ENCODE measurements at places on chromosomes 2 and 18.

GRCh38 chr2:219595256-219595655 is 2.4 kb upstream of the STK11IP start:
- DNase-seq: no peak

- no peak for DNase-seq
Measured at GRCh38 chr2:104897515-104898184, 43.7 kb downstream of the POU3F3 start.

DNA sequence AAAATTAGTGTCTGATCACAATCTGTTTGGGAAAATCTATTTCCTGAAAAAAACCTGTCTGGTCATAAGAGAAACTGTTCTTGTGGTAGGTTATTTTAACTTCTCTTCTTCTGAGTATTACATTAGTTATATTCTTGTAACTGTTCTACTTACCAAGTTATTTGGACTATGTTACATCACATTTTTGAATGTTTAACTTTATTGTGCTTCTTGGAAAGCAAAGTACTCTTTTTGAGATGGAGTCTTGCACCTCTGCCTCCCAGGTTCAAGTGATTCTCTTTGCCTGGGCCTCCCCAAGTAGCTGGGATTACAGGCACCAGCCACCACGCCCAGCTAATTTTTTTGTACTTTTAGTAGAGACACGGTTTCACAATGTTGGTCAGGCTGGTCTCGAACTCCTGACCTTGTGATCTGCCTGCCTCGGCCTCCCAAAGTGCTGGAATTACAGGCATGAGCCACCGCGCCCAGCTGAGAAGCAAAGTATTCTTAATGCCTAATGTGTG is 39.4 kb downstream of the AFTPH start:
- DNase-seq: no peak

GRCh38 chr2:190214426-190215194 is 105.0 kb downstream of the HIBCH start:
- no peak for DNase-seq

- DNase-seq: peak; percentile 47
Measured at GRCh38 chr2:216777637-216778273, 82.1 kb downstream of the TNP1 start.

DNA sequence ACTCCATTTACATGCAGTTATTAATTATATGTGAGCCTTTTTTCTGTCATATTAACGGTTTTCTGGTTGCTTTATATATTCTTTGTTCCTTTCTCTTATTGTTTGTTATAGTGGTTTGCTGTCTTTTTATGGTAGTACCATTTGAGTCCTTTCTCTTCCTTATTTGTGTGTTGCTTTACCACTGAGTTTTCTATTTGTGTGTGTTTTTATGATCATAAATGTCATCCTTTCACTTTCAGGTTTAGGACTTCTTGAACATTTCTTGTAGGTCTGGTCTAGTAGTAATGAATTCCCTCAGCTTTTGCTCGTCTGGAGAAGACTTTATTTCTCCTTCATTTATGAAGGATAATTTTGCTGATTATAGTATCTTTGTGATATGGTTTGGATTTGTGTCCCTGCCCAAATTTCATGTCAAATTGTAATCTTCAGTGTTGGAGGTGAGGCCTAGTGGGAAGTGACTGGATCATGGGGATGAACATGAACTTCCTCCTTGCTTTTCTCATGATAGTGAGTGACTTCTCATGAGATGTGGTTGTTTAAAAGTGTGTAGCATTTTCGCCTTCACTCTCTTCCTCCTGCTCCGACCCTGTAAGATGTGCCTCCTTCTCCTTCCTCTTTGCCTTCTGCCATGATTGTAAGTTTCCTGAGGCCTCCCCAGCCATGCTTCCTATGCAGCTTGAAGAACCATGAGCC is 11.5 kb downstream of the GCC2 start:
- no peak for DNase-seq

DNA sequence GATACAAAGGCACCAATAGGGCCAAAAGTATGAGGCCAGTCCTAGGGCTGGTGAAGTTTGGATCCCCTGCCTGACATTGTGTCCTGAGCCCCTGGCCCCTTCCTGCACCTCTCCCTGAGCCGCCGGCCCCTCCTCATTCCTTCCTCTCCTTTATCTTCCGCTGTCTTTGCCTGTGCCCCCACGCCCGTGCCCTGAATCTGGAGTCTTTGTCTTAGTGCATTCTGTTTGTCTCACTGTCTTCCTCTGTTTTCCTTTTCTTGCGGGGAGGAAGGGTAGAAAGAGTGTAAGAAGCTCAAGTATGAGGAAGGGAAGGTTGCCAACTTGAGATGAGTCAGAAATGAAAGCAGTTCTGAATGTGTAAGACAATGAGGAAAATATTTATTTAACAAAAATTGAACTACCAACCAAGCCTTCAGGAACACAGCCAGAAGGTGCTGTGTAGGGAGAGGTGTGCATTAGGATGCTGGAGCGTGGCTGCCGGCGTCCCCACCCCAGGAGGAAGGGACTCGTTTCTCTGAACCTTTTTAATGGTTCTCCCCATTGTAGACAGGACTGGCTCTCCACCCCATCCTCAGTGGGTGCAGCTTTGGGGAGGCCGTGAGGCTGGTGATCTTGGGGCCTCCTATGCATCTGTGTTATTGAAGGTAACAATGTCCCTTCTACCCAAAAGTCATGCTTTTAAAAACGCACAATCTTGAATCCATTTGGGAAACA is 133.1 kb downstream of the NEDD4L start:
- no peak for DNase-seq

GRCh38 chr2:38610851-38611801 is 8.4 kb upstream of the HNRNPLL start:
- peak; percentile 42 for DNase-seq

GRCh38 chr18:79399275-79400081 is 3.7 kb downstream of the NFATC1 start:
- peak; percentile 63 for DNase-seq

GRCh38 chr2:216887138-216887537 is 27.3 kb upstream of the TNP1 start:
- no peak for DNase-seq

DNA sequence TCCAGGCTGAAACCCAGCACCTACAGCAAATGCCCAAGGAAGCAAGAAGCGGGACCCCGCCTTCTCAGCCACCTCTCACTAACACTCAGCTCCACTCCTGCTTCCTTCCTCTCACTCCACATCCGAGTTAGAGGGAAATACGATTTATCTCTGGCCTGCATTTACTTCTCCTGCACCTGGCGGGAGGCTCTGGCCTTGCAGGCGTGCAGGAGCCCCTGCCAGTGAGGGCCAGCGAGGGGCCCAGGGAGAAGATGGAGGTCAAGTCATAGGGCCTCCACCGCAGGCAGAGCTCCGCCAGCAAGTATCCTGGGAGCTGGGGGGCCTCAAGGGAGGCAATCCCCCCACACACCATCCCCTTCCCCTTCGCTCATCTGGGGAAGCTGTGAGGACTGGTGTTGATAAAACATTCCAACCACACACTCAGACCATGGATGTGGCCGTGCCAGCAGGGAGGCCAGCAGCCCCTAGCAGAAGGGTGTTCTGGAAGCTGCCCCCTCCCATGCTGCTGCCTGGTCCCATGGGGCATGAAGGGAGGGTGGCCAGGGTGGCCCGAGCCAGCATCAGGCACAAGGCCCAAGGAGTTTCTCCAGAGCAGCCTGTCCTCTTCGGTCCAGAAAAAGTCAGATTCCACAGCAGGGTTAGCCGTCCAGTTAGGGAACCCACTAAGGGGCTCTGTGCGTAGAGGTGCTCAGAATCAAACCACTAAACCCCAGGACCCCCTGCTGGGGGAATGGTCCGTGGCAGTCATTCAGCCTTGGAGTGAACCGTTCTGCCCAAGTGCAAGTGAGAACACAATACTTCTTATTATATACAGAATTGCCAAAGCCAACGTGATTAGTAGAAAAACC is 91.2 kb downstream of the HDAC4 start:
- peak; percentile 9 for DNase-seq

DNA sequence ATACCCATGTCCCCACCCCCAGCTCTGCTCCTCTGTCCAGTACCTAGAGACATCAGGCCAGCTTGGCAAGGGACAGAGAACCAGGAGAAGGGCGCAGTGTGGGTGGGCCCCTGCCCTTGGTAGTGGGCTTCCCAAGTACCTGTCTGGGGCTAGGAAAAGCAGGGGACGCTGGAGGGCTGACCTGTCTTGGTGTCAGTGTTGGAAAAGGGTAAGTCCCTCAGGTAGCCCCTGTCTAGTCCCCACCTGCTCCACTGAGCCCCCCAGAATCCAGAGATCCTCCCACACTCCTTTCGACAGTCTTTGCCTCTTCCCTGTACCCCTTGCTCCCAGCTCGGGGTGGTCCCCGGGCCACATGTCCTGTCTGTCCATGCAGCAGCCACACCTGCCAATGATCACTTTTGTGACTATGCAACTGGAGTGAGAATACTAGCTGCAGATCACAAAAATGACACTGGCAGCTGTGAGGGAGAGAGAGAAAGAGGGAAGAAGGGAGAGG is 14.6 kb downstream of the DNAJB2 start:
- peak; percentile 21 for DNase-seq

DNA sequence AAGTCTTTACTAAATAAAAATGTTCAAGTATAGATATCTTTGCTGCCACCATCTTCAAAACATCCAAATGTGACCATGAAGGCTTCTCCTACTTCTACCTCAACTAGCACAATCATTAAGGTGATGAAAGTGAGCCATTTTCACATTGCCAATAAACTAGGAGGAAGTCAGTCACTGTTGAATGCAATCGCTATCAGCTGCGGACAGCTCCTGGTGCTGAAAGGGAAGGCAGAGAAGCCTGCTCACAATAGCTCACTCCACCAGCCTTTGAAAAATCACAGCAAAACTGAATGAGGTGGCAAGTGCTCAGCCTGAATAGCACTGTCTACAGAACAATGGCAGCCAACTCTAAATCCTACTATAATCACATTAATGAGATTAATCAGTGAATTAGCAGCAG is 2.2 kb downstream of the MYT1L start:
- no peak for DNase-seq

- DNase-seq: no peak
Measured at GRCh38 chr2:126912201-126912600, 13.5 kb downstream of the TEX51 start.

GRCh38 chr18:74402806-74403433 is 54.2 kb downstream of the DIPK1C start:
- no peak for DNase-seq

- peak; percentile 59 for DNase-seq
Measured at GRCh38 chr2:37615804-37616676, 55.4 kb downstream of the CDC42EP3 start.

- DNase-seq: no peak
Measured at GRCh38 chr2:170530284-170530745, 184.8 kb upstream of the SP5 start.

GRCh38 chr2:102620332-102620731 is 979 bp downstream of the SLC9A2 start:
- no peak for DNase-seq

GRCh38 chr2:100761365-100761764 is 58.6 kb upstream of the NPAS2 start:
- DNase-seq: no peak

DNA sequence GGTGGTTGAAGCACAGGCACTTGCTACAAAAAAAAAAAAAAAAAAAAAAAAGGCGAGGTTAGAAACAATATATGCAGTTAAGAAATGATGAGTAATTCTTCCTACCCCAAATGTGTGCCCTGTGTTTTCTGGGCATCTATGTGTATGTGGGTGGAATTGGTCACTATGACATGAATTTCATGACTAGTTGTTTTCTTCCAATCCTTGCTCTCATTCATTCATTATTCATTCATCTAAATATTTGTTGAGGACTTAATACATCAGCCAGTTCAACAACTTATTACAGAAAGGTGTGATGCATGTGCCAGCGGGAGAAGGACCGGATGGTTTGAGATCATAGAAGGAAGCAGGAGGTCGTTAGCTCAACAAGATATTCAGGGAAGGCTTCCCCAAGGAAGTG is 8.3 kb upstream of the EGR4 start:
- no peak for DNase-seq

GRCh38 chr2:121960251-121960650 is 204.8 kb downstream of the TSN start:
- no peak for DNase-seq

- DNase-seq: peak; percentile 26
Measured at GRCh38 chr2:158756976-158757375, 38.1 kb upstream of the DAPL1 start.

- peak; percentile 45 for DNase-seq
Measured at GRCh38 chr2:112724591-112725525, 4.0 kb downstream of the NT5DC4 start.

DNA sequence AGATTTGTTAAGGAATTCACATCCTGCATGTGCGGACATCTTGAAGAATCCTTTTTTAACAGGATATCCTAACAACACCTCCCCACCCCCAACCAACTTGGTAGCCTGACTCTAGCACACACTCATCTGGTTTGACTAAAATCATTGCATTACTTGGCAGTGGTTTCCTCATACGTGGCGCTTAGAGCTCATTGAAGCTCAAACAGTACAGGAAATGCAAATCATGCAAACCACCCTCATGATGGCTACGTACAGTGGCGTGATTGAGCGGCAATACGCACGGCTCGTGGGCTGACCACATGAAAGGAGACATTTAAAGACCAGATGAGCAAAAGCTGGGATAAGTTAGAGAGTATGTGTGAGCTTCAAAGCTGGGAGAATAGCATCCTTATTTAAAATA is 336.2 kb downstream of the ZEB2 start:
- DNase-seq: peak; percentile 77

- DNase-seq: no peak
Measured at GRCh38 chr18:58646334-58646862, 17.5 kb upstream of the ALPK2 start.

GRCh38 chr2:61144697-61145268 is 17.2 kb upstream of the C2orf74 start:
- peak; percentile 96 for DNase-seq

GRCh38 chr2:235510318-235510717 is 16.5 kb downstream of the AGAP1 start:
- DNase-seq: no peak

- DNase-seq: no peak
Measured at GRCh38 chr2:152441961-152442360, 107.0 kb downstream of the FMNL2 start.

DNA sequence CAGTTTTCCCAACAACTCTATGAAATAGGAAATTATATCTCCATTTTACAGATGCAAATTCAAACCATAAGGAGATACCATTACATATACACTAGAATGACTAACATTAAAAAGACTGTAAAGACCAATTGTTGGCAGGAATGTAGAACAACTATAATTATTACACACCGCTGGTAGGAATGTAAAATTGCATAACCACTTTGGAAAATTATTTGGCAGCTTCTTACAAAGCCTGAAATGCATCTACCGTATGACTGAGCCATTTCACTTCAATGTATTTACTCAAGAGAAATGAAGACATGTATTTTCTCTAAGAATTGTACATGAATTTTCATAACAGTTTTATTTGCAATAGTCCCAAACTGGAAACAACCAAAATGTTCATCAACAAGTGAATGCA is 189.1 kb upstream of the BCL2L11 start:
- no peak for DNase-seq

DNA sequence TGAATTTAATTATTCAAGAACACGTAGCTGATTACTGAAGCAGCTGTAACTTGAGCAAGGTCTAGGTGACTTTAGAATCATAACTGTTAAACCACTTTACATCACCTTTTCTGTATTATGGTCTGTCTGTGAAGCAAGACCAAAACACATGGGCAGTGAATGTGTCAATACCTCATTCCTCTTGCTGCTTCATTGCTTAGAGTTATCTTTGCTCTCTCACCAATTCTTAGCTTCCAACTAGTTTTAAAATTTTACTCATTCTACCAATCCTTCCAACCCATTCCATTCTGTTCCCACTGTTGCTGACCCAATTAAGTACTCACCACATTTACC is 80.2 kb downstream of the MIB1 start:
- no peak for DNase-seq

Measured in stimulated activated CD8-positive, alpha-beta memory T cell treated with anti-CD3 and anti-CD28 coated beads, Interleukin-4, amount 100 ng/mL, for 48 hours (primary cell).